ENCODE measurements at places on chromosomes 1 and 21. TPM values are rescaled to one million over a fixed set of nuclear protein-coding genes. Genes with fewer than 3 reads are reported as not detected.

The TTC39A gene
- total RNA-seq: 1.6 TPM

The CTBS gene
- total RNA-seq: 6.3 TPM

The CYP4A22 gene
- not detected for total RNA-seq

The SH2D5 gene
- 14.3 TPM for total RNA-seq

The OR10J1 gene
- not detected for total RNA-seq

The CFHR3 gene
- 0.23 TPM for total RNA-seq

The AGO3 gene
- 8.9 TPM for total RNA-seq

The DPT gene
- not detected for total RNA-seq

The ZMYND12 gene
- total RNA-seq: 0.55 TPM

The FCER1G gene
- not detected for total RNA-seq

The JAM2 gene
- total RNA-seq: not detected

The CFHR5 gene
- total RNA-seq: not detected

The FCGR3A gene
- not detected for total RNA-seq

The TRIM46 gene
- total RNA-seq: 1.5 TPM

The LCE2A gene
- total RNA-seq: not detected

The TADA1 gene
- total RNA-seq: 12.0 TPM

The TM2D1 gene
- 22.2 TPM for total RNA-seq

The RSPO1 gene
- total RNA-seq: 0.09 TPM

The SPATA46 gene
- total RNA-seq: not detected

The ITLN1 gene
- not detected for total RNA-seq

The WNT2B gene
- 0.24 TPM for total RNA-seq

The UTS2 gene
- total RNA-seq: not detected

The CASZ1 gene
- 2.5 TPM for total RNA-seq

The OR10Z1 gene
- not detected for total RNA-seq

The RASAL2 gene
- 19.1 TPM for total RNA-seq

The EPHA8 gene
- total RNA-seq: not detected

The ASTN1 gene
- not detected for total RNA-seq

The GPR37L1 gene
- 0.13 TPM for total RNA-seq

The BARHL2 gene
- not detected for total RNA-seq

The AMY1A gene
- total RNA-seq: not detected
